ENCODE measurements at places on chromosomes 16 and 17.

GRCh38 chr17:75637551-75637950 is 4.3 kb downstream of the SMIM5 start:
- DNase-seq, result no peak

DNA sequence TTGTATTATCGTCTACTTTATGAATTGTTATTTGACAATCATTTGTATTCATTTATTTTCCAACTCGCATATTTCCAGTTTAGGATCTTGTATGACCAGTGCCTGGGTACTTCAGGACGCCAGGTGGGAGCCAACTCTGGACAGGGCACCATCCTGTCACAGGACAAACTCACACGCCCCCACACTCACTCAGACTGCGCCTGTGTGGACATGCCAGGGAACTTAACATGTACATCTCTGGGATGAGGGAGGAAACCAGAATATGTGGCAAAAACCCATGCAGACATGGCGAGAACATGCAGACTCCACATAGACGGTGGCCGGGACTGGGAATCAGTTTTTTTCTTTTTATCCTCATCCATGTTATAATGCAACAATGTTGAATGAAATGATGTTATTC is 68.5 kb downstream of the CLEC16A start:
- DNase-seq, result no peak

GRCh38 chr17:18253187-18253884 is 5.2 kb downstream of the FLII start:
- no peak for DNase-seq

DNA sequence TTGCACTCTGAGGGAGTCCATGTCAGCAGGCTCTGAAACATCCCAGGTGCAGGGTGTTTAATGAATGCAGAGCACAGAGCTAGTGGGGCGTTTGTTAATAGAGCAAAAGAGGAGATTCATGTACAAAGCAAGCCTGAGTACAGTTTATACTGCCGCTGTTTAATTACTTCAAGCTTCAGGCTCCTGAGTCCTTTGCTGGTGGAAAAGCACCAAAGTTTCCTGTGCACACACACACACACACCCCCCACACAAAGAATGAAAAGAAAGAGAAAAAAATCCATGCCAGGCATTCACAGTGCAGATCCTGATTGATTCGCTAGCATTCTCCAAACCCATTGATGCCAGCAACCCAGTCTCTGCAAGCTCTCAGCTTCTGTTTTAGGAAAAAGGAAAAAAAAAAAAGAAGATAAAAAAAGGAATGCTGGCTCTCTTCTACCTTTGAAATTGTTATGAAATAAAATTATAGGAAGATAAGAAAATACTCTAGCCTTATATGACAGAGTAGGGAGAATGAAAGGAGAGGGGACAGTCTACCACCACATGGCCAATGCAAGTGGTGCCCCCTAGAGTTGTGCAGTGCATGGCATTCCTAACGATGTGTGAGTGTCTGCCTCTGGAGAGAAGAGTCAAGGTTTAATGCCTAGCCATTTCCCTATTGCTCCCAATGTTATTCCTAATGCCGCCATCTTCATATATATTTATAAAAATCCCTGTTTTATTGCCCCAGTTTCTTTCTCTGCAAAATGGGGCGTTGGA is 216.5 kb downstream of the TMEM114 start:
- DNase-seq, result no peak

GRCh38 chr16:11480634-11481033 is 106.1 kb downstream of the LITAF start:
- no peak for DNase-seq

DNA sequence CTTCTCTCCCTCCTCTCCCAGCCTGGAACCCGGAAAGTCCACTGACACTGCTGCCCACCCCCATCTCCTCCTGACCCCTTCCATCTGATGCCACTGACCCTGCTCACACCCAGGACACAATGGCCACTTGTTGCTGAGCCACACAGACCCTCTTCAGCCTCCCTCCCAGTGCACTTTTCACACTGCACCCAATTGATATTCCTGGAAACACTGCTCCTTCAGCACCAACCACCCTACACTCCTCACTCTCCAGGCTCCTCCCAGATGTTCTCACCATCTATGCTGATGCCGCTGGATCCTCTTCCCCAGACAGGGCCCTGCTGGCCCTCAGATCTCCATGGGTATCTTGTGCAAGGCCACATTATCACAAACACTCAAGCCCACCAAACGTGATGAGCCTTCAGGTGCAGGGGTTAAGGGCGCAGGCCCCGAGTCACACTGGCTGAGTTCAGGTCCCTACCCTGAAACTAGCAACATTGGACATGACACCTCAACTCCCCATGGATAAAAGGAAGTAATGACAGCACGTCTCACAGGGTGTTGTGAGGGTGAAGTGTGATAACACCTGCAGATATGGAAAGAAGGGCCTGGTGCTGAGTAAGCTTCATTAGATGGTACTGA is 238.1 kb downstream of the ZNF423 start:
- no peak for DNase-seq

DNA sequence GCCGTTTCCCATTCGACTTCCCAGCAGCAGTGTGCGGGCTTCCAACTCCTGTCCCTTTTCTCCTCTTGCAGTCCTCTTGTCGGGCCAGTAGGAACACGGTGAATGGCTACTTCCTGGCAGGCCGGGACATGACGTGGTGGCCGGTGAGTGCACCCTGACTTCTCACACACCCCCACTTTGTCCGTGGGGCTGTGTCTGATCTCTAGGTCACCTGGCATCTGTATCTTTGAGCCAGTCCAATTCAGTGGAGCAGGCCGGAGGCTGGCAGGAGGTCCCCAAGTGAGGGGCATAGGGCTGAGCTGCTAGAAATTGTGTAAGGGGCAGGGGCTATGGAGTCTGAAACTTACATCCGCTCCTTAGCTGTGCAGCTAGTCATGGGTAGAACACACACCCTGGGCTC is 6.6 kb downstream of the SLC5A10 start:
- no peak for DNase-seq

- DNase-seq, result no peak
Measured at GRCh38 chr17:60562421-60562820, 36.4 kb upstream of the APPBP2 start.

DNA sequence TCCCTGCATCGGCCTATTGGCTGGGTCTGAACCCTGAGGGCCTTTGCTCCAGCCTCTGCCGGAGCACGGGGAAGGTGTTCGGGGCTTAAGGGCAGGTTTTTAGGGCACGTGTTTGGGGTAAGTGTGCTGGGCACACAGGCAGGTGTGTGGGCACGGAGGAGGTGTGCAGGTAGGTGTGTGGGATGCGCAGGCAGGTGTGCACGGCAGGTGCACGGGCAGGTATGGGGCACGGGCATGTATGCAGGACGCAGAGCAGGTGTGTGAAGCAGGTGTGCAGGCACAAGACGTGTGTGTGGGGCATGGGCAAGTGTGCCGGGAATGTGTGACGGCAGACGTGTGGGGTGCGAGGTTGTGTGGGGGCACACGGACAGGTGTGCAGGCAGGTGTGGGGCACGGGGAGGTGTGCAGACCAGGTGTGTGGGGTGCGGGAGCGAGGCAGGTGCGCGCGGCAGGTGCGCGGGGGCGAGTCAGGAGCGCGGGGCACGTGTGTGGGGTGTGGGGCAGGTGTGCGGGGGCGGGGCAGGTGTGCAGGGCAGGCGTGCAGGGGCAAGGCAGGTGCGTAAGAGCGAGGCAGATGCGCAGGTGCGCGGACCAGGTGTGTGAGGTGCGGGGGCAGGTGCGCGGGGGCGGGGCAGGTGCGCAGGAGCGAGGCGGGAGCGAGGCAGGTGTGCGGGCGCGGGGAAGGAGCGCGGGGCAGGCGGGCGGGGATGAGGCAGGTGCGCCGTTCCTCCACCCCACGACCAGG is 28.6 kb upstream of the METRNL start:
- DNase-seq, result no peak

- no peak for DNase-seq
Measured at GRCh38 chr17:29577001-29577370, 8.5 kb downstream of the TP53I13 start.

DNA sequence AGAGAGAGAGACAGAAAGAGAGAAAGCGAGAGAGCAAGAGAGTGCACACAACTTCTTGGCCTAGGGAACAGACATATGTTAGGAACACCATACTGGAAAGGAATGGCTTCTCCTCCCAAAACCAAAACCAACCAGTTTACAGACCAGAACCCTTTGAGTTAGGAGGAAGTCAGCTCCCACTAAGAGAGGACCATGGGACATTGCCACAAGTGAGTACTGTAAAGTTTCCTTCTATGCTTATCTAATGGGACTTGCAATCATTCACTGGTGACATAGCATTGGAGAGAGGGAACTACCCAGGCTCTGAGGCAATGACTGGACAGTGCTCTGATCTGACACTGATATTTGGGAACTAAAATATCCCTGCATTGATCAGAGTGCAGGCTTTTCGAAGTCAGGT is 32.4 kb downstream of the TBC1D3B start:
- DNase-seq, result no peak

GRCh38 chr16:20610892-20611349 is 34.8 kb upstream of the ACSM2B start:
- DNase-seq, result no peak

GRCh38 chr16:391885-392335 is 5.1 kb upstream of the NME4 start:
- DNase-seq, result peak; percentile 74

GRCh38 chr17:34926661-34927060 is 34.6 kb downstream of the CCT6B start:
- DNase-seq, result no peak

GRCh38 chr17:57090560-57091185 is 5.6 kb downstream of the AKAP1 start:
- no peak for DNase-seq

- DNase-seq, result no peak
Measured at GRCh38 chr16:68069511-68070248, 15.5 kb upstream of the NFATC3 start.

GRCh38 chr17:1620486-1620885 is 8.1 kb downstream of the SLC43A2 start:
- no peak for DNase-seq

GRCh38 chr17:45692661-45693060 is 91.5 kb upstream of the CRHR1 start:
- DNase-seq, result no peak

All from stimulated activated CD8-positive, alpha-beta memory T cell treated with anti-CD3 and anti-CD28 coated beads, Interleukin-7, amount 100 ng/mL, for 24 hours (primary cell).